ENCODE measurements at places on chromosomes 2 and 18.

- DNase-seq: no peak
These were observed 20.3 kb downstream of the CFAP210 start for GRCh38 chr2:169673921-169674320.

DNA sequence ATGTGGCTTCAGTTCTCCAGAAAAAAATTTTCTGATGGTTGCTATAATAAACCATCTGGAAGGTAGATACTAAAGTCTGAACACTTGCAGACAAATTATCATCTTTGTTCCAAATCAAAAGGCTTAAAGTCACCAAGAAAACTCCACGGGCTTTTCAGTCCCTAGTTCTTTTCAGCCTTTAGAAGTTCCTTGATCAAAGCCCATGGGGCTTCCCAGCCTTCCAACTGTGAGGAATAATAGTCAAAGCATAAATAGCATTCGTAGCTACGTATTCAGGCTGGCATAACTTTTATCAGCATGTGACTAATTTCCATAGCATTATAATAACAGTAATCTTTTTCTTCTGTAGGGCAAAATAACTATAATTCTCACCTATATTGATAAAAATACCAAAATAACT is 13.9 kb downstream of the SCG2 start:
- no peak for DNase-seq

DNA sequence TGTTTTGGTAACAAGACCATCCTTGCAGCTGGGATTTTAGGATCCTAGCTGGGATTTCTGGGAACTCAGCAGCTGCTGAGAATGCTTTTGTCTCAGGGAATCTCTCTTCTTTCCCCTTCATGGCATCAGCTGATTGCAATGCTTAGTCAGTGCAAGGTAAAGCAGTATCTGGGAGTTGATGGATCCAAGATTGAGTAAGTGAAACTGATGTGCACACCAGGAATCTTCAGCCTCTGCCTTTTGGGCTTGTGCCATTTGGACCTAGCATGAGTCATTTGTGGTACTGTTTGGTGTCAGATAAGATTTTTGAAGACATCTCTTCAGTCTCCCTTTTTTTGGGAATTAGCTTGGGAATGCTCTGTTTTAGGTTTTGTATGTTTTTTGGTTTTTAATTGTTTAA is 363.3 kb upstream of the TFPI start:
- no peak for DNase-seq

DNA sequence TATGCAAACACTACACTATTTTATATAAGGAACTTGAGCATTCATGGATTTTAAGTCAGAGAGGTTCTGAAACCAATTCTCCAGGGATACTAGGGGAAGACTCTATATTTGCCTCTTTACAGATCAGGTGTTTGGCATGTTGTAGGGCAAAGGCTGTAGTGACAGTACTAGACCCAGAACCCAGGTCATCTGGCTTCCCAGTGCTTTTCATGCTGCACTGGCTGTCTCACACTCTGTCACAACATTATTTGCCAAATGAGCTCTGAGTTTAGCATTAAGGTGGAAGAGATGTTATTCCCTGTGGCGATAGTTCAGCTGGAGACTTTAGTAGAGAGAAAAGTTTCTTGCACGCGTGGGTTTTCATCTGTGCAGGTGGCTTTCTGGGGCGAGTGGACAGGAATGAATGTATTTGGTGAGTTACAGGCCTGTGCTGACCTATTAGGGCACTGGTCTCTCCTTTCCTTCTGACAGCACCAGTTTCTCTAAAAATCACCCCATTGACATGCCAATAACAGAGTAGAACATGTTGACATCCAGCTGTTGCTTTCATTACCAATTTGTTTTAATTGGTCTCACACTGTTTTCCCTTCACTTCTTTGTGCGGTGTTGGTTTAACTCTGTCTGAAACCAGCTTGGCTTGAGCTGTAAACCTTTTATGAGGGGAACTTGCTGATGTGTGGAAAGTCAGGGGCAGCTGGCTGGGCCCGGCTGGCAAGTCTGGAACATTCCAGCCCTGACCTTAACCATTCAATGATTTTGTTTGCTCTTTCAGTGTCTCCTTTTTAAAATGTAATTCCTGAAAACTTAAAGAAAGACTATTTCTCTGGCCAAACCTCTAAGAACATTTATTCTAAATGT is 643.0 kb upstream of the FAM98A start:
- no peak for DNase-seq

- DNase-seq: no peak
These were observed 700.7 kb downstream of the SATB2 start for GRCh38 chr2:198757069-198757468.

DNA sequence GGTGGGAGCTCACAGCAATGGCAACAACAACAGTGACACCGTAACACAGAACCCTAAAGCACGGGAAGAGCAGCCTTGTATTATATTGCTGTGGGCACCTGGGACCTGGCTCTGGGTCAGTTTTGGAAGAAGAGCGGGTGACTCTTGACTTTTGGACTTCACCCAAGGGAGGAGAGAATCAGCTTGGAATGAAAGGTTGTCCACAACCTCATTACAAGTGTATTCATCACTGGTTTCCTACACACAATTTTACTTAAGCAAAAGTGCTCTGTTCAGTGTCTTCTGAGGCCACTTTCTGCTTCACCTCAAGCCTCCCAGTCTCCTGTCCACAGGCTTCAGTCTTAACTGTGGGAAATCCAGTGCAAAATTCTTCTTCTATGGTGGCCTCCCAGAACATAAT is 263.8 kb downstream of the KCNE4 start:
- no peak for DNase-seq

GRCh38 chr2:36307441-36307840 is 48.1 kb upstream of the CRIM1 start:
- no peak for DNase-seq

DNA sequence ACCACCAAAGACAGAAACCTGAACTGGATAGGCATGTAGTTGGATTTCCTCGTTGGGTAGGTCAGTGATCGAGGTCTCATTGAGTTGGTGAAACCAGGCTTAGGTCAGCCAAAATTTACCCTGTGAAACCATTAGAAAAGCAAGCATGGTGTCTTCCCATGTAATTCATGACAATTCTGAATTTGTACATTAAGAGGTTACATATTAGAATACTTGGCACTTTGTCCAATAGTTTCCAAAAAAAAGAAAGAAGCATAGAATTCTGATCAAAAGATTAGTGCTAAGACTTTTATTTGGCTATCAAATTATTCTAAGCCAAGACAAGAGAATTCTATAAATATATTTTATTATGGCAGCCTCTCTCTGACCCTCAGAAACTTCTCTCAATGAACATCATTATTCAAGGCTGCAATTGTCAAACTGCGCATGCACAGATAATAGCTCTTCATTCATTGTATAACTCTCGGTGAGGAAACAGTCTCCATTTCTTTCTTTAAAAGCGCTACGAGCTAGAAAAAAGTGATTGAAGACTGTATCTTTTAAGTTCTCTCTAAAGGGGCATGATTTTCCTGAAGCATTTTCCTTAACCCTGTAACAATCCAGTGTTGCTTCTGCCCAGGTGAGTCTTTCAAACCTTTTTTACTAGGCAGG is 79.1 kb upstream of the MYCN start:
- no peak for DNase-seq

GRCh38 chr2:63539416-63540162 is 48.7 kb downstream of the WDPCP start:
- DNase-seq: no peak

- no peak for DNase-seq
These were observed 165.2 kb downstream of the PTH2R start for GRCh38 chr2:208571764-208572131.

- no peak for DNase-seq
These were observed 19.4 kb downstream of the TOGARAM2 start for GRCh38 chr2:29000481-29000880.

DNA sequence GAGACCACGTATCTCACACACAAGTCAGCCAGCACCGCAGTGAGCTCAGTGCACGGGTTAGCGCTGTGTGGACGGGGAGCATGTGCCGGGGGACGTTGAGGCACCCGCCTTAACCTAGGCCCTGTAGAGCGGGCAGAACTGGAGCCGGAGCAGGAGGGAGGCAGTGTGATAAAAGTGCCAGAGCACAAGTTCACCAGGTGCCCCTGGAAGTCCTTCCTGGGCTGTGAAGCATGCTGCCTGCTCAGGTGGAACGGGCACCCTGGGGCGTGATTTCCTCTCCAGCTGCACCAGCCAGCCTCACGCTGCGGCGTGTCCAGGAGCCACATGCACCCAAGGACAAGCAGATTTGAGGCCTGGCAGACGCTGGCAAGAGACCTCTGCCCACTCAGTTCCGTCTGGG is 50.3 kb downstream of the ITGB1BP1 start:
- no peak for DNase-seq

GRCh38 chr2:207617011-207617671 is 8.1 kb downstream of the METTL21A start:
- DNase-seq: peak; percentile 85

- no peak for DNase-seq
These were observed 25.6 kb downstream of the GNLY start for GRCh38 chr2:85719609-85720240.

- no peak for DNase-seq
These were observed 163.1 kb downstream of the TMEM18 start for GRCh38 chr2:513981-514706.

DNA sequence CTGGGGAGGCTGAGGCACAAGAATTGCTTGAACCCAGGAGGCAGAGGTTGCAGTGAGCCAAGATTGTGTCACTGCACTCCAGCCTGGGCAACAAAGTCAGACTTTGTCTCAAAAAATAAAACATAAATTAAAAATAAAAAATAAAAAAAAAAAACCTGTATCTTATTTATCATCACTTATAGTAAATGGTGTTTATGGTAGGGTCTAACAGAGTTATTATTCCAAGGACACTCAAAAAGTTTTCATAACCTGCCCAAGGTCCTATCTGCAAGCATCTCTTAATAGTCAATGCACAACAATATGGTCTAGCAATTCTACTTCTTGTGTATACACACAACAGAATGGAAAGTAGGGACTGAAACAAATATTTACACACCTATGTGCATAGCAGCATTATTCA is 47.3 kb upstream of the MYCN start:
- DNase-seq: no peak

- no peak for DNase-seq
These were observed 97.0 kb downstream of the RNF144A start for GRCh38 chr2:7014174-7014640.

DNA sequence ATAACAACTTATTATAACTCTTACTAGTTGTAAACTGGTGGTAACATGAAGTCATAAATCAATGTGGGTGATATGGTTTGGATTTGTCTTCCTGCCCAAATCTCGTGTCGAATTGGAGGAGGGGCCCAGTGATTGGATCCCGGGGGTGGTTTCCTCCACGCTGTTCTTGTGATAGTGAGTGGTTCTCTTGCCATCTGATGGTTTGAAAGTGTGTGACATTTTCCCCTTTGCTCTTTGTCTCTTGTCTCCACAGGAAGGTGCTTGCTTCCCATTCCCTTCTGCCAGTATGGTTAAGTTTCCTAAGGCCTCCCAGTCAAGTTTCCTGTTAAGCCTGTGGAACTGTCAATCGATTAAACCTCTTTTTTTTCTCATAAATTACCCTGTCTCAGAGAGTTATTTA is 321.6 kb downstream of the DSEL start:
- no peak for DNase-seq

DNA sequence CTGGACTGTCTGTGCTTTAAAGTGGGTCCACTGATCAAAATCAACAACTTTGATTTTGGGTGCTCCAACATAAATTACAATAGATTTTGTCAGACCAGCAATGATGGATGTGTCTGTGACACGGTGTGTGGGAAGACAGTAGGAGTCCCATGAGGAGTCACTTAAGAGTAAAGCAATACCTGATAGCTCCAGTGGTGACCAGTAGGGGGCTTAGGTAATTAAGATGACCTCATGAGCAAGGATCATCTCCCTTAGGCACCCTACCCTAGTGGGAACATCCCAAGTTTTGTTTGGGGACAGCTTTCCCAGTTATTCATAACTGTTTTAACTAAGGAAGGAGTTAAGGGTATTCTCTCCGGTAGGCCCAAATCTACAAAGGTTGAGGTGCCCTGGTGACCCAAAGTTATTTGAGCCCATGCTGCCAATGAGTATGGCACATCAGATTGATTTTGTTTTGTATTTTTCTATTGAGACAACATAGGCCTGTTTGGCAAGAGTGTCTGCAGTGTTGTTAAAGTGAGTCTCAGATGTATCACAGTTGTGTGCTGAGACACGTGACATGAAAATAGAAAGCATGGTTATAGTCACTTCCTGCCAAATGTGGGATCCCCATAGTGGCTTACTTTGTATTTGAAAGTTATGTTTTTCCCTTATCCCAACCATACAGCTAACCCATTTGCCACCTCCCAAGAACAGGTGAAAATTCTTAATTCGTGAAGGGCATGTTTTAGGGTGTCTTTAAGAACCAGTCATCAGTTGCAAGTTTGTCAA is 1337.6 kb upstream of the SLC39A10 start:
- DNase-seq: no peak

DNA sequence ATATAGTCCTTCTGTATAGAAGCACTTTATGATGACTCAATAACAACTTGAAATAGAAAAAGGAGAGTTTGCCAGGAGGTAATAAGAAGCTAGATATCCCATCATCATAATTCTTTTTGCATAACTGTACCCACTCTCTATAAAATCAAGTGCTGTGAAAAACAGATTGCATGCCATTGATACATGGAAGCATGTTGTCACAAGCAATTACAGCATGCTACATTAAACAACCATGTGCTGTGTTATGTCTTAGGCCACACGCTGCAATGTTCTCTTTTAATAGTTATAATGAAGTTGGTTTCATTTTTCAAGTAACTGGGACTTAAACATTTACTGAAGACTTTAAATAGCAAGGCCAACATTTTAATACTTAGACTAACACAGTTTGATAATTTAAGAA is 264.2 kb downstream of the RPRM start:
- no peak for DNase-seq

- DNase-seq: no peak
These were observed 437.7 kb downstream of the NRXN1 start for GRCh38 chr2:50594233-50594632.

- DNase-seq: no peak
These were observed 894.5 kb upstream of the POU3F3 start for GRCh38 chr2:103959174-103960128.

DNA sequence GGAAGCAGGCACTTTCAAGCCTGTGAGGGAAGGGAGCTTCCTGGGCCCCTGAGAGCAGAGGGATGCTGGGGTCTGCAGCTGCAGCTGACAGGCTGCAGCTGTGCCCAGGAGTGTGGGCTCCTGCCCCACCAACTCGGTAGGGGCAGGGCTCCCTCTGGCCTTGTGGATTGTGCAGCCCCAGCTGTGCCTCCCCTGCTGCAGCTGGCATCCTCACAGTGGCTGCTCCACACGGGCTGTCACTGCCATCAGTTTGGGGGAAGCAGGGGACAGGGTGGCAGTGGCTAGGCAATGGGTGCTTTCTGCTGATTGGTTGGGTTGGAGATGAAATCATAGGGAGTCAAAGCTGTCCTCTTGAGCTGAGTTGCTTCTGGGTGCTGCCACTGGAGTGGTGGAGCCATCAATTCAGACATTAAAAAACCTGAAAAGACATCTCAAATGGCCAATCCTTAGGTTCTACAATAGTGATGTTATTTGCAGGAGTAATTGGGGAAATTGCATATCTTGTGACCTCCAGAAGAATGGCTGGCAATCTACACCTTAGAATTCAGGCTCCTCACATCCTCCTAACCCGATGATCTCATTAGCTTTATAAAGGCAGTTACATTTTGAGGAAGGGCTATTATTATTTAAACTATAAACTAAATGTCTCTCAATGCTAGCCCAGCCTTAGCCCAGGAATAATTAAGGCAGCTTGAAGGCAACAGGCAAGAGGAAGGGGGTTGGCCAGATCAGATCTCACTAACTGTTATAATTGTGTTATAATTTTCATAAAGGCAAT is 41.3 kb downstream of the FAM171B start:
- no peak for DNase-seq

All from skeletal muscle cell (primary cell).